ENCODE measurements at places on chromosomes 5 and 9.

DNA sequence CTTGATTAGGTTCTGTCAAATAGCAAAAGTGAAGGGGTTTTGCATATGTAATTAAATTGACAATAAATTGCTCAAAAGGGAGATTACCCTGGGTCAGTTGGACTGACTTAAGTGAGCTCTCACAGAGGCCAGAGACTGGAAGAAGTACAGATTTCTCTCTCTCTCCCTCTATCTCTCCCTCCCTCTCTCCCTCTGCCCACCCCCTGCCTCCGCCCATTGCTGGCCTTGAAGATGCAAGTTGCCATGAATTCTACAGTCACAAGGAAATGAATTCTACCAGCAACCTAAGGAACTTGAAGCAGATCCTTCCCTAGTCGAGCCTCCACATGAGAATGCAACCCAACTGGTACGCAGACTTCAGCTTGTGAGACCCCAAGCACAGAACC is 119.2 kb downstream of the LPAR1 start:
- no peak for DNase-seq

DNA sequence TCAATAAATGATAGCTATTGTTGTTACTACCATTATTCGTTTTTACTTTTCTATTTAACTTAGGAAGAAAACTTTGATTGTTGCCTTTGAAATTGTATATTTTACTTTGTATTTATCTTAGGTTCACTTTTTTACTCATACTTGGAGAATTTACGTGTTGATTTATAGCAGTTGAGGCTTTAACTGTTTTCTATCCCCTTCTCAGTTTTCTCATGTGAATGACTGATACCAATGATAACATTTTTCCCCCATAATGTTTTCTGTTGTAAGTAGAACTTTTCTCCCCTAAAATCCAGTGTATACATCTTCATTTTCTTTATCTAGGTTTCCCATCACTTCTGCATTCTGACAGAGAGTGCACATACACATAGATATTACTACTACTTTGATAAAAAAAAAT is 54.4 kb downstream of the FSD1L start:
- no peak for DNase-seq

DNA sequence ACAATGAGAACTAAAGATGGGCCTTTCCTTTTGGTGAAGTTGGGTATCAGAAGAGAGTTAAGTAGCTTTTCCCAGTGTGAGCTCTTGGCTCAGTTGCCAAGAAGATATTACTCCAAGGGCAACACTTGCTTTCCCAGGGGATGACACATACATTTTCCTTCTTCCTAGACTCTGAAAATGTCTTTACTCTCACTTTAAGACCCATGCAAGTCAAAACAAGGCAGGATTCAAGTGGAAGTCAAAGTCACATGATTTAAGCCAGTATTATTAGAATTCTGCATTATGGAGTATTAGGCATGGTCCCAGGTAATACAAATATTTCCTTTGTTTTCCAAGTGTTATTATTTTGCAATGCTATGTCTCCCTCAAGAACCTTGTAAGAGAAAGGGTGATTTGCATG is 175.1 kb downstream of the PPP2R2B start:
- DNase-seq = no peak

GRCh38 chr9:73566627-73567026 is 415.0 kb downstream of the ANXA1 start:
- DNase-seq = no peak

GRCh38 chr5:68382640-68383039 is 167.1 kb downstream of the PIK3R1 start:
- peak; percentile 28 for DNase-seq

GRCh38 chr9:3699883-3700282 is 174.1 kb upstream of the RFX3 start:
- DNase-seq = no peak

- no peak for DNase-seq
Observed at GRCh38 chr5:132468656-132469379, 21.8 kb downstream of the IRF1 start.

DNA sequence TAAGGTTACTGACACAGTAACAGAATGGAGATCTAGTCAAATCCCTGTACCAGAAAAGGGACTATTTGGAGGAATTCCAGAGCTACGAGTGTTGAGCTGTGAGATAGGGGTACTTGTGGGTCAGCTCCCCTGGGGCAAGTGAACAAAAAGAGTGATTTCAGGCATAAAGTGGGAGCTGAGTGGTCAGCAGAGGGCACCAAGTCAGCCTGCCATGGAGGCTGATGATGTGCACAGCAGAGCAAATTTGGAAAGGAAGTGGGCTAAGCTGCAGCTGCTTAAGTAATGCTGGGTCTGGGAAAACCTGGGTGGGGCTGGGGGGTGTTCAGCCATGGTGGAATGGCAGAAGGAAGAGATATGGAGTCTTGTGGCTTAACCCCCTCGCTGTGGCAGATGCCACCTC is 327.9 kb downstream of the NTRK2 start:
- no peak for DNase-seq

GRCh38 chr5:54721116-54721515 is 203.6 kb downstream of the SNX18 start:
- DNase-seq = no peak

- DNase-seq = peak; percentile 62
Observed at GRCh38 chr5:149526845-149527590, 24.2 kb downstream of the CSNK1A1 start.

DNA sequence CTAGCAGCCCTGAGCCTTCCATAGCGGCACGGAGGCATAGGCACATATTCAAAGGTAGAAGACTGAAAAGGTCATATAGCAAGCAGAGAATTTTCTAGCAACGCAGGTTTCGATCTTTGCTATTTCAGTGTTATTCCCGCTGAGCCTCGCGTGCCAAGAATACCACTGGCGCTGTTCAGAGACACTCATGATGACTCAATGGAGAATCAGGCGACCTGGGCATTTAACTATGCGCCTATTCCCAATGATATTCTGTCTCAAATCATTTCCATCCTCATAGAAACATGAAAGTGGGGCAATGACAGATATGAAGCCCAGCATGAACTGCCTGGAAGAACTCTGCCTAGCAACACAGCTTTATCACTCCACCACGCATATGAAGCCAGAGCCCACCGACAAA is 59.9 kb downstream of the EFNA5 start:
- no peak for DNase-seq

DNA sequence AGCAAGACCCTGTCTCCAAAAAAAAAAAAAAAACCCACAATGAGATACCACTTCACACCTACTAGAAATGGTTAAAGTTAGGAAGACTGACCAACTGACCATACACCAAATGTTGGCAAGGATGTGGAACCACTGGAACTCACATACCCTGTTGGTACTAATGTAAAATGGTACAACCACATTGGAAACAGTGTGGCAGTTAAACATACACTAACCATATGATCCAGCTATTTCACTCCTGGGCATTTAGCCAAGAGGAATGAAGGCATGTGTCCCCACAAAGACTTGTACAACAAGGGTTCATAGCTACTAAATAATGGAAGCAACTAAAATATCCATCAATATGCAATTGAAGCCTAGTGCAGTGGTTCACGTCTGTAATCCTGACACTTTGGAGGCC is 21.3 kb downstream of the NAIF1 start:
- DNase-seq = no peak

- no peak for DNase-seq
Observed at GRCh38 chr9:108163321-108164005, 673.9 kb upstream of the KLF4 start.

DNA sequence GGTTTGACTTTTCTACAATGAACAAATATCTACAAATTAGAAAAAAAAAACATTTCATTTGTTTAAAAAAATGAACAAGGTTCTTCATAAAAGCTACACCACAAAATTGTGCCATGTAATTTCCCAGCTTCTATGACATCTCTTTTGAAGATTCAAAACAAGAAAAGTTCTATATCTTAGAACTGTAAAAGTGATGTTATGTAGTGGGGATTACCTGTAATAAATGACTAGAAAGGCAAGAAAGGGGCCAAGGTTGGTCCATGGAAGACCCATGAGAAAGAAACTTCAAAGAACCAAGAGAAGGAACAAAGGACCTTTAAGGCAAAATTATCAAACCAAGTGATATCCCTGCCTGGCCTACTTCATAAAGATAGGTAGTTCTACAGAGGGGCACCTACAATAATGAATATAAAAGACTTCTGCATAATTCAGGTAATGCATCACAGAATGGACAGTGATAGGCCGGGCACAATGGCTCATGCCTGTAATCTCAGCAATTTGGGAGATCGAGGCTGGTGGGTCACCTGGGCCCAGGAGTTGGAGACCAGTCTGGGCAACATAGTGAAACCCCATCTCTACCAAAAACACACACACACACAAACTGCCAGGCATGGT is 7.6 kb downstream of the MLLT3 start:
- no peak for DNase-seq

DNA sequence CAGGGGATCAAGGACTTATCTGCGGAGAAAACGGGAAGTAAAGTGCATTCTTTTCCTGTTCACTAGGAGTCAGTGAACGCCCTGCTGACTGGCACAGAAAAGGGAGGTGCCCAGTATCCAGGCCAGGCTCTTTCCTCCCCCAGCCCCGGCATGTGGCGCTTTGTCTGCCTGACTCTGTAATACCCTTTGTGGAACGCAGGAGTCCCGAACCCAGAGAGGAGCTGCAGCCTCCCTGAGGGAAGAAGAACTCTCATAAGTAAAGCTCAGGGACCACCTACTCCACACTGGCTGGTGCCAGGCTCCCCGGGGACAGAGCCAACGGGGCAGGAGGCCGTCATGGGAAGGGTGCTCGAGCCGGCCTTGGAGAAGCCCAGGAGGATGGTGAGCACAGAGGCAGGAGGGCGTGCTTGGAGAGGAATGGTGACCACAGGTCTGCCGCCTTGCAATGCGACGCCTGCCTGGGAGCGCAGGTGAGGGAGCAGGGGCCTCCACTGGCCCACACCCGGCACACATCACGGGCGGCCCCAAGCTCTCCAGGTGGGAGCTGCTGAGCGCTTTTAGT is 31.5 kb downstream of the VAV2 start:
- peak; percentile 33 for DNase-seq

DNA sequence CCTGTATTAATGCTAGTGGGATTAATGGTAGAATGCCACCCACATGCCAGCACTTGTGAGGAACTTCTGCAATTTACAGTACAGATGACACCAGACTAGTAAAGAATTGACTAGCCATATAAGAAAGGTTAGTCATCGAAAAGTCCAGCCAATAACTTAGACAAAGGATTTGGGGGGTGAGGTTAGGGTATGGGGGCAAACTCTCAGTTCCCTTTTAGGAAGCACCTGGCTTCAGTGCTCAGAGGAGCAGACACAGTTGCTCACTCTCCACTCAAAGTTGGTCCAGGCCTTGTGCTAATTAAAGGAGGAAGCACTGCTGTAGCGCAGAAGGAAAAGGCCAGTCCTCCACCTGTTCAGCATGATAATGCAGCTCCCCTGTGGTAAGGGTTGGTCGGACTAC is 25.2 kb downstream of the TGFBR1 start:
- no peak for DNase-seq

DNA sequence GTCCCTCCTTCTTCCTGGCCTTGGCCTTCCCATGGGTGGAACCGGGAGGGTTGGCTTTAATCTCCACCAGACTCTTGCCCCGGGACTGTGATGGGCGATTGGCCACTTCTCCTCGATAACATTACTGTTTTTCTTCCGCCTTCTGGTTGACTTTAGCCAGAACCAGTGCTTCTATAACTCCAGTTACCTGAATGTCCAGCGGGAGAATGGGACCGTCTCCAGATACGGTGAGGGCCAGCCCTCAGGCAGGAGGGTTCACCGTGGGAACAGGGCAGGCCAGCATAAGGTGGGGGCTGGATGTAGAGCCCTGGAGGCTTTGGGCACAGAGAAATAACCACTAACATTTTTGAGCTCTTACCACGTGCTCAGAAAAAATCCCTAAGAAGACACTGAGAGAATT is 967 bp downstream of the ORM2 start:
- no peak for DNase-seq

DNA sequence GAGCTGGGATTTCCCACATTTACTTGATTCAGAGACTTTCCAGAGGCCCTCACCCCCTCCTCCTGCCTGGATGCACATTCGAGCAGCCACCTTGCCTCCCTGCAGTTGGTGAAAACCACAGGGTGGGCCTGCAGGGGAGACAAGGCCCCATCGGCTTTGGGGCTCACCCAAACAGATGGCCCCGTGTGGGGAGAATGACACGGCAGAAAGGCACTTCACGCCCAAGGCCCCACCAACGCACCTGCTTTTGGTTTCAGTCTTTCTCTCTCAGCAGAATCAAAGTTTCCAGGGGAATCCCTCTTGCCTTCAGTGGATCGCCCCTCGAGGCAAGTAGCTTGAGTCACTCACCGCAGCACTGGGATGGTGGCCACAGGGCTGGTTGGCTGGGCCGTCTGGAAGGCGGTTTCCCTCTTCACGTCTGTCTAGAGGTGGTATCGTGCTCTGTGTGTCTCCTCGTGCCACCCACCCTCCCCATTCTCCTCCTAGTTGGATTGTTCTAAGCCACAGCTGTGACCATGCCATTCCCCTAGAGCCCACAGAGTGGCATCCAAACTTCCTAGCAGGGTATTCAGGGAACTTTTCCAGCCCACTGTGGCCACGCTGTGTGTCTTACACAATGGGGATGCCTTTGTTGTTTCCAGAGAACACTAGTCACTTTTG is 31.8 kb downstream of the SEC61B start:
- DNase-seq = no peak

DNA sequence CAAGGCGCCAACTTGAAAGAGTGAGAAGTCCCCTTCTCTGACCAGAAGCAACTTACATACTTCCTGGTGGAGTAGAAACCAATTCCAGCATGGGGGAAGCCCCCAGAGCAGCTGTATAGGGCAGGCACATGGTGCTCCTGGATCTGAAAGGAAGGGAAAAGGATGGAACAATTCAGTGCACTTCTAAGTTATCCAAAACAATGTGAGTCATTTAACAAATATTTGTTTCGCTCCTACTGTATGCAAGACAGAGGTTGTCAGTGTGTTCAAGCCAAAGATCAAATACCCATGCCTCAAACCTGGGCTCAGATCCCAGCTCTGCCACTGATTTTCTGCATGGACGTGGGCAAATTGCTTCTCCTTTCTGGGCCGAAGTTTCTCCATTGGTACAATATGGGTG is 67.1 kb downstream of the LHX2 start:
- peak; percentile 47 for DNase-seq

GRCh38 chr5:133359861-133360260 is 252.5 kb downstream of the FSTL4 start:
- no peak for DNase-seq

GRCh38 chr9:88891040-88891439 is 100.2 kb upstream of the S1PR3 start:
- no peak for DNase-seq

DNA sequence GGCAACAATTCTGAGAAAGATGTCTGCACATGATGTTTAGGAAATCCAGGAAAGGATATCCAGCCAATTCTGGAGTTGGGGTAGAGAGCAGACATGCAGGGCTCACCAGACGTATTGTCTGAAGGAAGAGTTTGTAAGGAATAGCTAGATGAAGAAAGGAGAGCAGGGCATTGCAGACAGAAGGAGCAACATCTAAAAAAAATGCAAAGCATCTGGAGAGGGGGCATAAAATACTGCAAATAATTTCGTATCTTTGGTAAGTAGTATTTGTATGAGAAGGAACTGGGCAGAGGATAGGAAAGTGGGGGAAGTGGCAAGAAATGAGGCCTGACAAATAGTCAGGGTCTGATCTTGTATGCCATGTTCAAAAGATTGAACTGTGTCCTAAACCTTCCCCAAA is 74.8 kb downstream of the MACIR start:
- no peak for DNase-seq

Measured in endothelial cell of umbilical vein (primary cell).